ENCODE measurements at places on chromosomes 6 and 20.

- peak; percentile 82 for DNase-seq
Observed at GRCh38 chr20:34874094-34874654, 1.5 kb upstream of the GGT7 start.

GRCh38 chr6:68127074-68127473 is 508.0 kb upstream of the ADGRB3 start:
- no peak for DNase-seq

- DNase-seq, result no peak
Observed at GRCh38 chr6:20271818-20272217, 59.5 kb upstream of the MBOAT1 start.

- no peak for DNase-seq
Observed at GRCh38 chr6:40832691-40833090, 206.3 kb downstream of the UNC5CL start.

- no peak for DNase-seq
Observed at GRCh38 chr20:24305371-24305770, 164.1 kb upstream of the SYNDIG1 start.

GRCh38 chr6:139679516-139680179 is 305.2 kb upstream of the CITED2 start:
- DNase-seq, result no peak

- DNase-seq, result no peak
Observed at GRCh38 chr6:25731721-25732120, 22.8 kb upstream of the SLC17A4 start.

DNA sequence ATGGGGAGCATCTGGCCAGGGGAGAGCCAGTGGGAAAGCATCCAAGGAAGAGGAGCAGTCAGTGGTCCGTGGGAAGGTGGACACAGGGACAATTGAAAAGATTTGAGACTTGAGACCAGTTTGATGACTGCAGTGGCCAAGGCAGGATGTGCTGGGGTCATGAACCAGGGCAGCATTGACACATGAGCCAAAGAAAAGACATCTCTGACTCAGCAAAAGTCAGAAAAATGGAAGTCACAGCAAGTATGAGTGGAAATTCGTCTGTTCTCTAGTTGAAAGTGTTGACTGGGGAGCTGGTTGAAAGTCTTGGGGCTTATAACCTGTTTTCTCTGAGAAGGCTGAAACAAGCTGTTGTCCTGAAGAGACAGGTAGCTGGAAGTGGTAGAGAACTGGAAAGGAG is 31.3 kb downstream of the RAB22A start:
- no peak for DNase-seq

GRCh38 chr6:16684195-16684689 is 77.0 kb downstream of the ATXN1 start:
- DNase-seq, result no peak

- no peak for DNase-seq
Observed at GRCh38 chr20:13251904-13252297, 30.8 kb downstream of the ISM1 start.

GRCh38 chr6:25660512-25660911 is 8.5 kb downstream of the SCGN start:
- DNase-seq, result peak; percentile 53

DNA sequence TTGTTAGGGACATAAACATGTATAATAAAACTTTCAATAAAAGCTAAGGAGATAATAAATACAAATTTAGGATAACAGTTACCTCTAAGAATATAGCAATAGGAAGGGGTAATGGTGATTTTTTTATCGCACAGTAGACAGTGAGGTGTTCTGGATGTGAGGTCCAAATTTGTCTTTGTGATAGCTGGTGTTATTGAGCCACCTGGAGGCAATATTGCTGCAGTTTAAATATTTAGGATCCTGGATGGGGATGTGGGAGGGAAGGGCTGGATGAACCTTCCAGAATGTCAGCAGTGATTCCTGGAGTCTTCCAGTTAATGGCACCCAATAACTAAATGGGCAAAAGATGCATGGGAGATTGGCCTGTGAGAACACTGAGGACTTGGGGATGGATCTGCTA is 13.9 kb downstream of the DEFB123 start:
- DNase-seq, result no peak

DNA sequence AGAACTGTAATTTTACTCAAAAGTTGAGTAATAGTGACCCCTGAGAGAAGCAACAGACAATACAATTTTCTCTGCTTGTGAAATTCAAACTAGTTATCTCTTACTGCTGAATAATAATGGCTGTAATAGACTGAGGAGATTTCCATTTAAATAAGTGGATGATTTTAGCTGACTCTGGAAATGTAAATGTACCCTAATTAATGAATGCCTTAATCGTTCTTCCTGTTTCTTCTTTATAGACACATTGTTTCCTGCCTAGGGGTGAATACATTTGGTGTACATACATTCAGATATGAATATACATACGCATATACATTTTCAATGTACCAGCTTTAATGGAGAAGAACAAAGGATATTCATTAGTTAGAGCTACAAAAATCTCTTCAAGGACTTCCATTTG is 611.9 kb downstream of the TFAP2B start:
- DNase-seq, result no peak

- DNase-seq, result no peak
Observed at GRCh38 chr20:22389836-22390542, 194.4 kb downstream of the FOXA2 start.

DNA sequence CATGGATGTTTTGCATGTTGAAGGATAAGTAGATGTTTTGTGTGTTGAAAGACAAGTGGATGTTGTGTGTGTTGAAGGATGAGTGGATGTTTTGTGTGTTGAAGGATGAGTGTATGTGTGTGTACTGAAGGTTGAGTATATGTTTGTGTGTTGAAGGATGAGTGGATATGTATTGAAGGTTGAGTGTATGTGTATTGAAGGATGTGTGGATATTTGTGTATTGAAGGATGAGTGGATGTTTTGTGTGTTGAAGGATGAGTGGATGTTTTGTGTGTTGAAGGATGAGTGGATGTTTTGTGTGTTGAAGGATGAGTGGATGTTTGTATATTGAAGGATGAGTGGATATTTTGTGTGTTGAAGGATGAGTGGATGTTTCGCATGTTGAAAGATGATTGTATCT is 325.0 kb downstream of the CDH4 start:
- no peak for DNase-seq

- DNase-seq, result no peak
Observed at GRCh38 chr20:55774628-55775027, 230.7 kb downstream of the CBLN4 start.

DNA sequence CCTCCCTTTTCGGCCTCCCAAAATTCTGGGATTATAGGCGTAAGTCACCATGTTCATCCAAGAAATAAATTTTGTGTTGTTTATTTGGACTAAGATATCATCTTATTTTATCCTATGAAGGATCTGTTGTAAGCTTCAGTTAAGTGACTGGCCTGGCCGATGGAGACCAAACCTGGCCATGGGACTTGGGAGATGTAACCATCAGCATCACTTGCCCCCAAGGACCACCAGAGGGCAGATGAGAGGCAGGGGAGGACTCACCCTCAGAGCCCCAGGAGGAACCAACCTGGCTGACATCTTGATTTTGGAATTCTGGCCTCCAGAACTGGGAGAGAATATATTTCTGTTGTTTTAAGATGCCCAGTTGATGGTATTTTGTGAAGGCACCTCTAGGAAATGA is 266.7 kb downstream of the CDH26 start:
- DNase-seq, result peak; percentile 38

GRCh38 chr20:8901237-8902025 is 167.5 kb upstream of the PLCB4 start:
- no peak for DNase-seq

GRCh38 chr6:162363757-162364156 is 363.8 kb downstream of the PRKN start:
- no peak for DNase-seq

GRCh38 chr6:126063512-126064146 is 77.3 kb downstream of the TRMT11 start:
- no peak for DNase-seq

GRCh38 chr6:156752666-156753301 is 24.4 kb upstream of the ARID1B start:
- DNase-seq, result no peak

- peak; percentile 93 for DNase-seq
Observed at GRCh38 chr6:30730601-30731435, 10.7 kb downstream of the TUBB start.

DNA sequence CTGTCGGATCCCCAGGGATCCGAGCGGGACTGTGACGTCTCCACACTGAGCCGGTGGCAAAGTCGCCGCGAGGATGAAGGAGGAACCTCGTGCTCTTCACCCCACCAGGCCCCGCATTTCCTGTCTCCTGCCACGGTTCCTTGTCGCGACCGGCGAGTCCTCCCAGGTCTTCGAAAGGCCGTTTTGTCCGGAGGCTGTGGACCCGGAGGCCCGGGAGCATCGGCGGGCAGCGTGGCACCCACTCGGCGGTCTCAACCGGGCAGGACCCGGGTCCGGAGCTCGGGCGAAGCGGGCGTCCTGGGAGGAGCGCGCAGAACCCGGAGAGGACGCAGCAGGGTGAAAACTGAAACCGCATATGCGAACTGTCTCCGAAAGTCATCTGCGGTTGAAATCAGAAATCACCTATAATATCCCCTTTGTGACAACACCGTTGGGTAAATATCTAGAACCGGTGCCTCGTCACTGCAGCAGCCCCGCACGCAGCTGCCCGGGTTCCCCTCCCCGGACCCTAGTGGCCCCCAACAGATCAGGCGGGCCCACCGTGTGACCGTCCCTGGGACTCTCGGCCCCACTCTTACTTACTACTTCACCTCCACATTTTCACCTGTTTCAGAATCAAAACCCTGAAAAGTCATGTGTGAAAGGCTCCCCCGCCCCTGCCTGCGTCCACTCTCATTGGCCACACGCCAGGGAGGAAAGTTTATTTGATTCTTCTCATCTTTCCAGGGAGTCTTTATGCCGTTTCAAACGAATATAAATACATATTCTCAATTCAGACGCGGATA is 3.1 kb upstream of the ULBP2 start:
- peak; percentile 69 for DNase-seq

DNA sequence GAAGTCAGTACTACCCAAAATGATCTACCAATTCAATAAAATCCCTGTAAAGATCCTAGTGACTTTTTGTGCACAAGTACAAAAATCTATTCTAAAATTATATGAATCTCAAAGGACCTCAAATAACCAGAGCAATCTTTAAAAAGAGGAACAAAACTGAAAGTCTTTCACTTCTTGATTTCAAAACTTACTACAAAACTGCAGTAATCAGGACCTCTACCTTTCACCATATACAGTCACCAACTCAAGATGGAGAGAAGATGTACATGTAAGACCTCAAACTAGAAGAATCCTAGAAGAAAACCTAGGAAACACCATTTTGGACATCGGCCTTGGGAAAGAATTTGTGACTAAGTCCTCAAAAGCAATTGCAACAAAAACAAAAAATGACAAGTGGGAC is 109.5 kb upstream of the CD93 start:
- no peak for DNase-seq

DNA sequence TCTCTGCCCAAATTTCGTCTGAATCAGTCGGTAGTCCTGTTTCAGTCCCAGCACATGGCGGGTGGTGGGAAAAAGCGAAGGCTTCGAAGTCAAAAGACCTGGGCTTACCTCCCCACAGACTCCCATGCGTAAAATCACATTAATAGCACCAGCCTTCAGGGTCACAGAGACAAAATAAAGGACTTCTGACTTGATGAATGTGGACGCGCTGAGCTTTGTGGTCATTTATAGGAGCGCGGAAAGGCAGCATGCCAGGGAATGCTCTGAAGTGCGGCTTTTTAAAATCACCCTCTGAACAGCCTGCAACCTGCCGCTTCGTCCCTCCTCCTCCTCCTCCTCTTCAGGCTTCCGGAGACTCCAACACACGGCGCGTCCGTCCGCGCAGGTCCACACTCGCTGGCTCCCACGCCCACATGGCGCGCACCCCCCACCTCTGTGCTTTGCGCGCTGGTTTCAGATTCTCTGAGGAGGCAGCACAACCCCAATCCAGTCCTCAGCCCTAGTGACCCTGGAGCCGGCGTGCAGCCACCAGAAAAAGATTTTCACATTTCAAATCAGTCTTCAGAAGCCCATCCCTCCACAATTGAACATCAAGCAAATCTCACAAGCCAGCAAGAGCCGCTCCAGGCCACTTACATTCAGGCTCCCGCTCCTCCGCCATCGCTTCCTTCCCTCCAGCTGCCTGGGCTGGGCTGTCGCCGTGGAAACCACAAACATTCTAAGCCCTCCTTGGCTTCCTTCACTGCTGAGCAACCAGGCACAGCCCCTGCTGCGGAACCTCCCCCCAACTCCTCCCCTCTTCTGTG is at the start of gene C6orf118:
C6orf118 (minus strand) TSS at position 680 of the 806 bp plus-strand sequence; CDS start at position 661, 19 bp downstream.
- DNase-seq, result peak; percentile 7

- DNase-seq, result no peak
Observed at GRCh38 chr20:5470943-5471342, 154.2 kb upstream of the PROKR2 start.

- no peak for DNase-seq
Observed at GRCh38 chr20:40103420-40103819, 585.6 kb downstream of the MAFB start.

DNA sequence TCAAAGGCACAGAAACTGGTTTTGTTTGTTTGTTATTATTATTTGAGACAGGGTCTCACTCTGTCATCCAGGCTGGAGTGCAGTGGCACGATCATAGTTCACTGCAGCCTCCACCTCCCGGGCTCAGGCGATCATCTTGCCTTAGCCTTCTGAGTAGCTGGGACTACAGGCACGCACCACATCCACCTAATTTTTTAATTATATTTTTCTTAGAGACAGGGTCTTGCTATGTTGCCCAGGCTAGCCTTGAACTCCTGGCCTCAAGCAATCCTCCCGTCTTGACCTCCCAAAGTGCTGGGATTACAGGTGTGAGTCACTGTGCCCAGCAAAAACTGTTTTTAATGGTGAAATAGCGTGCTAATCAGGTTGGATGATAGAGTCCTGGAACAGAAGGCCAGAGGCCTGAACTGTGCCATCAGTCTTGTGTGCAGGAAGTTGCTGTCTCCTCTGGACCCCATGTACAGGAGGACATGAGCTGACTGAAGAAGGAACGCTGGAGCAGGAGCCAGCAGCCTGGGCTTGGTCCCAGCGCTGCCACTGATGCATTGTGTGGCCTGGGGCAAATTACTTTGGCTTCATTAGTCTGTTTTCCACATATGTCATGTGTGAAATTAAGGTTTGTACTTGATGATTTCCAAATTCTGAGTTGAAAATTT is 4.9 kb downstream of the TM9SF4 start:
- DNase-seq, result no peak

GRCh38 chr20:20085812-20086211 is 33.5 kb downstream of the CFAP61 start:
- DNase-seq, result no peak

GRCh38 chr6:142913036-142913510 is 31.9 kb downstream of the HIVEP2 start:
- DNase-seq, result peak; percentile 57
